Stimulated activated CD4-positive, alpha-beta T cell treated with anti-CD3 and anti-CD28 coated beads, TNF-alpha, amount 100 ng/mL, for 4 hours (primary cell): ENCODE measurements at places on chromosomes 13 and 19.

DNA sequence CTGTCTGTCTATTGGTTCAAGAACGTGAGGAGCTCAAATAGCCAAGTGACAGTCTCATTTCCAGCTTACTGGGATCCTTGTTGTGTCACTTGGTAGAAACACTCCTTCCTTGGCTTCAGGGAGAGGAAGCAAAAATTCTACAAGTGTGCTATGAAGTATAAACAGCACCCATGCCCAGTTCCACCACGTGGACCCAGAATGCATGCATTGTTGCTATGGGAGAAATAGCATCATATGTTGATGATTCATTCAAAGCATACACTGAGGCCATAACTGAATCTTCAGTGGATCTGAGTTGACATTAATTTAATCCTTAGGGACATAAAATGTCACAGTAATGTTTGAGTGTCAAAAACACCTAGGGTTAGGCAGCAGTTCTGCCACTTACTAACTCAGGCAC is 199.0 kb upstream of the RXFP2 start:
- DNase-seq, result no peak

DNA sequence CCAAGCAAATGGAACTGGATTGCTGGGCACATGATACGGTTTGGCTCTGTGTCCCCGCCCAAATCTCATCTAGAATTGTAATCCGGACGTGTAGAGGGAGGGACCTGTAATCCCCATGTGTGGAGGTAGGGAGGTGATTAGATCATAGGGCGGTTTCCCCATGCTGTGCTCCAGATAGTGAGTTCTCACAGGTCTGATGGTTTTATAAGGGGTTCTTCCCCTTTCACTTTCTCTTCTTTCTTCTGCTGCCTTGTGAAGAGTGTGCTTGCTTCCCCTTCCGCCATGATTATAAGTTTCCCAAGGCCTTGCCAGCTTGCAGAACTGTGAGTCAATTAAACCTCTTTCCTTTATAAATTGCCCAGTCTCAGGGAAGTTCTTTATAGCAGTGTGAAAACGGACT is 32.6 kb upstream of the MTIF3 start:
- no peak for DNase-seq

DNA sequence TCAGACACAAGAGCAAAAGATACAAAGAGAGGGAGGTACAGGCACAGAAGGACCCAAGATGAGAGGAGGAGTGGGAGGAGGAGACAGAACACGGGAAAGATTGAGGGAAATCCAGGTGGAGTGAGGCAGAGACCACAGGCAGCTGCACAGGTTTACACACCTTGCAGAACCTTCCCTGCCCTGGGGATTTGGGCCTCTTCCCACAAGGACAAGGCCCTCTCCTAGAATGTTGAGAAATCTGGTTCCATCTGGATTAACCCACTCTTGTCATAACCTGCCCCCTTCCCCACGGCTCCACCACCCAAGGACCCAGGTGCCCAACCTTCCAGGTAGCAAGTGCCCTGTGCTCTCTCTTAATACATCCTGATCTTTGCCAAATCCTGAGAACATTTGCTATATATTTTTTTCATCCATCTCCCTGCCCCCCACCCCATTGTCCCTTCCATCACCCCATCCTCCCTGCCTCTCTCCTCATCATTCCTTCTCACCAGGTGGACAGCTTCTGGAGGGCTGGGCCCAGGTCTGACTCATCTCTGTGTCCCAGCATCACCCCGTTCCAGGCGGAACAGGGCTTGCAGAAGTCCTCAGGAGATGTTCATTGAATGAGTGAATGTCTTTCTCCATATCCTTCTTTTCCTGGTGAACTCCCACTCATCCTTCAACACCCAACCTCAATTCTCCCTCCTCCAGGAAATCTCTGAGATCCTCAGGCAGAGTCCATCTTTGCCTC is 8.8 kb upstream of the KLK8 start:
- no peak for DNase-seq

DNA sequence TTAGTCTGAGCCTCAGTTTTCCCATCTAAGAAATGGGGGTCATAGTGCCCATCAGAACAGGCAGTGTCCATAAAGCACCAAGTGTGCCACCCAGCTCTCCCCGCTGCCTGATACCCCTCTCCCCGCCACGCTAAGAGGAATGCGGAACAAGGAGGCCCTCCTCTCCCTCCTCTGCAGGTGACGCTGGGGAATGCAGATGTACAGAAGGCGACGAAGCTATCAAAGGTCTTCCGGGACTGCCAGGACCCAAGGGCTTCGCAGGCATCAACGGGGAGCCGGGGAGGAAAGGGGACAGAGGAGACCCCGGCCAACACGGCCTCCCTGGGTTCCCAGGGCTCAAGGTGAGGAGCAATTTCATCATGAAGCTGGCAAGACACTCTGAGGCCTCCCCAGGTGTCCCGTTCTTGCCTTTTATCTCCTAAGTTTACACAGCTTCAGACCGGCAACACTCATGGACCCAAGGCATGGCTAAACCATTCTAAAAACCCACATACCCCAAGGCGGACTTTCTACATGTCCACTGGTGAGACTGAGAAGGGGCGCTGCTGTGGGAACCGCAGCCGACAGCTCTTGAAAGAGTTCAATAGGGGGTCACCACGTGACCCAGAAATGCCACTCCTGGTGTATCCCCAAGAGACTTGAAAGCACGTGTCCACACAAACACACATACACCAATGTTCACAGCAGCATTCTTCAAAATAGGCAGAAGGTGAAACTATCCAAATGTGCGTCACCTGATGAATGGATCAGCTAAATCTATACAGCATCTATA is 102.7 kb downstream of the RAB20 start:
- DNase-seq, result no peak

GRCh38 chr19:41261474-41262190 is 2.5 kb upstream of the HNRNPUL1 start:
- no peak for DNase-seq

GRCh38 chr13:73740666-73741065 is 393.5 kb downstream of the KLF12 start:
- DNase-seq, result no peak

DNA sequence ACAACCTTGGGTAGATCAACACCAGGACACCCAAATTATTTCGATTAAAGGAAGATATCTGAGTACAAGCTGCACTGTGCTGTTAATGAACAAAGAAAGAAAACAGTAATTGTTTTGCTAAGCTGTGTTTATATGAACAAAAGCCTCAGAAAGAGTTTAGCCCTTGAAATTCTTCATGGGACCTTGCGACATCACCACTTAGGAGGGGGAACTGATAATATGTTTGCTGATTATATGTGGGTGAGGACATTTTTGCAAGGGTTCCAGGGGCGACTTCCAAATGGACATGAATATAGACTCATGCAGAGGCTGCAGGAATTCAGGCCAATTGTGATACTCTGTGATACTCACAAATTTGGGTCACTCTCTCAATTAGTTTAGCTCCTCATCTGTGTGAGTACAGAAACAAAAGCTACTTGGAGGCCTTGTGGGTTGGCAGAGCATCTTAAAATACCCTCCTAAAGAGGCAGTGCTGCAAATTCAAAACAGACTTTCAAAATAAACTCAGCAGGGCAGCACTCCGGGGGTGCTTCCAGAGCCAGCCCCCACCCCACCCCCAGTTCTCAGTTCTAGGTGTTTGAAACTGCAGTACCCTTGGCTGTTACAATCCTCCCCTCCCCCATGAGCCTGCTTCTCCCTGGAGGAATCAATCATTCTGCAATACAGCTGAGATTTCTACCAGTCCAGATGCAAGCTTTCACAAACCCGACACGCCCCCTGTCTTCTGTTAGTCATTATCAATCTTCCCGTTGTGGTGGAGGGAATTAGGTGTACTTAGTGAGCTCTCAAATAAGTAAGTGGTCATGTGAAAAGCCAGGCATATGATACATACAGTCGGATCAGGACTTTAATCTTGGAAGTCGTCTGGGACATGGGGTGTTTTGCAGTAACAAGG is 97.0 kb upstream of the MBNL2 start:
- no peak for DNase-seq

DNA sequence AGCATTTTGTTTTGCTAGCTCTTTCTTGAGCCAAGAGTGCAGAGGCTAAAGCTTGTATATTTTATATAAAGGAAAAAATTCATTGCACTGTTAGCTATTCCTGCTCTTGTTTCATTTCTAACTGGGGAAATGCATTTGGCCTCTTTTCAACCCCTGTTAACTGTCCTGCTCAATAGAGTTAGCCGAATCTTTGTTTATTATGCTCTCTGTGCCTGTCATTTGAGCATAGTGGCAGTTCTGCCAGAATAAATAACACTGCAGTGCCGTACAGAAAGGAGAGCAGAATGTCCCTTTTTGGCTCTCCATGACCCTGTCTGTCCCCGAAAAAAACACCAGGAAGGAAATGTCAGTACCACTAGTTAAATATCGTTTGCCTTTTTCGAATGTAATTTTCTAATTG is 350.8 kb downstream of the MYO16 start:
- no peak for DNase-seq

GRCh38 chr19:13732337-13732736 is 32.0 kb upstream of the MRI1 start:
- no peak for DNase-seq

DNA sequence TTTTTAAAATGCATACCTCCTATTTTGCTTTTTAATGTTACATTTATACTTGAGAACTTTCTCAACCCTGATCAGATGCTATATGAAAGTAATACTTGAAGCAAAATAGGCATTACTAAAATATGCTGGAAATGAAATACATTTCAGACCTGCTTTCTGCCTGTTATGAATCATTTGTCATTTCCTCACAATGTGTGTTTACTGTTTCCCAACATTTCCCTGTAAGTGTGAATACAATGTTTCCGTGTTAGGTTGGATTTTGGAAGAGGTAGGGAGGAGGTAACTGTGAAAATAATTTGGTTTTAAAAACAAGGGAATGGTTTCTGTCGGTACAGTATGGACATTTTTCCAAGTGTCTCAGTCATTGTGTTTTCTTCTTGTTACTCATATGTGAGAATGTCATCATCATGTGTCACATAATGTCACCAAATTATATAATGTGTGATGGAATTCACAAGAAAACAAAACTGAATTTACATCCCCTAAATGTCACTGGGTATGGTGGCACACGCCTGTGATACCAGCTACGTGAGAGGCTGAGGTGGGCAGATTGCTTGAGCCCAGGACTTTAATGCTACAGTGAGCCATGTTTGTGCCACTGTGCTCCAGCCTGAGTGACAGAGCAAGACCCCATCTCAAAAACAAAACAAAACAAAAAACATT is 43.0 kb downstream of the ZAR1L start:
- DNase-seq, result no peak

- DNase-seq, result no peak
Observed at GRCh38 chr13:71638751-71639150, 228.3 kb downstream of the DACH1 start.
